ENCODE measurements at places on chromosomes 2 and 18.

GRCh38 chr2:208552943-208553342 is 146.4 kb downstream of the PTH2R start:
- no peak for DNase-seq

DNA sequence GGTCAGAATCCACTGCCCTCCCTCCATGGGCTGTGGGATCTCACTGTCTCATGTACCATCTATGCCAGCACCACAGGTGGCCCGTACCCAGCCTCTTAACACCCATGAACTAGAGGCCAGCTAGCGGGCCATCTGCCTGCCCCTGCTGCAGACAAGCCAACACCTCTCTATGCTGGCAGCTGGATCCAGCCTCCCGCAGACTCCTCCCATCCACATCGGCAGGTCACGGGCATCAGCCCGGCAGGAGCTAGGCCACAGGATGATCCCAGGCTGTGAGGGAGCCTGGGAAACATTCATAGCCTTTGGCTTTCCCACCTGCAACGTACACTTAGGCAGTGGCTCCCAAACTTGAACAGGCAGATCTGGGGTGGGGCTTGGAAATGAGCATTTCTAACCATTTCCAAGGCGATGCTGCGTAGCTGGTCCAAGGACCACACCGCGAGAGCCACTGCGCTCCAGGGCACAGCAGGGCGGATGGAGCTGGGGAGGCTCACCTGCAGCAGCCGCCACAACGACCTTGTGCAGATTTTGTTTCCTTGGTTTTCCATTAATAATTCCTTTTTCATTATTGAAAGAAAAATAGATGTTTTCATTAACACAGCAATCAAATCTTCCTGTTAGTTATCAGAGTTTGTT is 114.7 kb downstream of the KCNF1 start:
- DNase-seq: no peak

DNA sequence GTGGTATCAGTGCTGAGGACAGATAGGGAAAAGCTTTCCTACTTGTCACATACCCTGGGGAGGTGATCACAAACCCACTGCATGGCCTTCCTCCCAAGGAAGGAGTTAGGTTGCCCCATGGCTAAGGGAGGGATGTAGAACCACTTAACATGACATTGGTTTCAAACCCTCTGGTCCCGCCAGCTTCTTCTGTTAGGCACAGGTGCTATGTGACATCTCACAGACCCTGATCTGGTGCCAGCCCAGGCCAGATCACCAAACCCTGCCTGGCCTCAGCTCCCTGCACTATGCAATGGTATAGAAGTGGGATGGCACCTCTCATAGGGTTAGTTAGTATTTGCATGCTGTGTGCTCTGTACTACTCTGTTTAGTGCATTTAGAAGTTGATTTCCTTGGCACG is 58.0 kb downstream of the TCF7L1 start:
- no peak for DNase-seq

DNA sequence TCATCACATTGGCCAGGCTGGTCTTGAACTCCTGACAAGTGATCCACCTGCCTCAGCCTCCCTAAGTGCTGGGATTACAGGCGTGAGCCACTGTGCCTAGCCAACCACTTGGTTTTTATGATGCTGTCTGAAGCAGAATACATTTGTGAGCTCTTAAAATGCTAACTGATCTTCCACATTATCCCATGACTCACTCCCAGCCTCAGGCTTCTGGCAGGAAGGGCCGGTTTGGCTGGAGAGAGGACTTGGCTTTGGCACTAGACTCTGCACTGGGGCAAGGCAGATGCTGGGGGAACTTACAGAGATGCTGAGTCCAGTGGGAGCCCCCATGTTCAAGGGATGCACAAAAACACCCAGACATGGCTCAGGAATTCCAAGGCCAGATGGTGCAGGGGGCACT is 40.5 kb upstream of the SH3BP4 start:
- DNase-seq: no peak

- no peak for DNase-seq
Observed at GRCh38 chr2:226991663-226992062, 155.8 kb downstream of the RHBDD1 start.

DNA sequence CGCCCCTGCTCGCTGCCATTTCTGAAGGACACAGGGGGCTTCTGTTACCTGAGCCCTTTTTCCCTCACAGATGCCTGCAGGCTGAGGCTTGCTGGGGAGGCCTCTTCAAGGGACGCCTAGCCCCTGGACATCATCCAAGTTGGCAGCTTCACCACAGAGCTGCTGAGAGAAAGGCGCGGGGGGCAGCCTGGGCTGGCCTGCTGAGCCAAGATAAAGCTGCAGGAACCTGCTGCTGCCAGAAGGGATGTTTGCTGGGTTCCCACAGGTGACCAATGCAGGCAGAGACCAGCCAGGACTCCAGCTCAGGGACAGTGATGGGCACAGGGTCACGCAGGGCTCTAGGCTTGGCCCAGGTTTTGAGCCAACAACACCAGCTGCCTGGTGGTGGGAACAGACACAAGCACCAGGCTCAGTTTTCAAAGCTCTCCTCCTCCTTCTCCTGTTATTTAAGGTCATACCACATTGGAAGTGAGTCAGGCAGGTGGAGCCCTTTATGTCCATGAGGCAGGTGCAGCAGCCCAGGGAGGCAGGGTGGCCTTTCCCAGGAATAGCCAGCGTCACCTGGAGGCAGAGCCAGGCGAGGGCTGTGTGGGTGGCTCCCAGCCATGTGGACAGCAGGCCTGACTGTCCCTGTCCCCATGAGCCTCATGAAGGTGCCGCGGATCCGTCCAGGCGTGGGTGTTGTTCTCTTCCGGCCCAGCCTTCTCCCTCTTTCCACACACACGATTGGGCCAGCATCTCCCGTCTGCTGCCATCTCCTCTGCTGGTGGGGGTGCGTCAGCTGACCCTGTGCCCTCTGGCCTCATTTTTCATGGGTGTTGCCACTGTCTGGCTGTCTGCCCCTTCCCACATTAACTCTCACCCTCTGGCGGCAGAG is 515.5 kb upstream of the MYT1L start:
- DNase-seq: no peak

DNA sequence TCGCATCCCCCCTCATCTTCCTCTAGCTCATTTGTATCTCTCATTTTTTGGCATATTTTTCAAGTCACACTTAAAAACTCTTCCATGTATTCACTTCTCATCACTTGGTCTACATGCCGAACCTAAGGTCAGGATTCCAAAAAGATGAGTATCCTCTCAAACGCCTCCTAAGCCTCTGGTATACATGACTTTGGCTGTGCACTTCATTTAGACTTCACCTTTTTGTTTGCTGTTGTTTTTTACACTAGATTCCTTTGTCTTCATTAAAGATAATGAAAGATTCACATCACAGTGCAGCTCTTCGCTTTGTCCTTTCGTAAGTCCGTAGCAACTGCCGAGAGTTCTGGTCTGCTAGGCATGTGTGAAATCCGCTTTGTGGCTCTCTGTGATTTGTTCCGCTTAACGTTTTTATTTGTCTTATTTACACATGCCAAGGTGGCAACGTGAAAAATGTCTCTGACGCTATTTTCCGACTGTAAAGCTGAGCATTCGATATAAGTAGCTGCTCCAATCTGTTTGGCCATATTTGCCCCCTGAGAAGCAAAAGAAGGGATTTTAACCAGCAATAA is 17.7 kb downstream of the RND3 start:
- no peak for DNase-seq

All from CD4-positive, alpha-beta T cell treated with Interleukin-17A for 1 hour (primary cell).